ENCODE measurements at places on chromosomes 6 and 20. TPM values are rescaled to one million over a fixed set of nuclear protein-coding genes. Genes with fewer than 3 reads are reported as not detected.

Gene SLC29A1
- 86.3 TPM for total RNA-seq

Gene GABRR1
- total RNA-seq, result not detected

Gene HS3ST5
- not detected for total RNA-seq

Gene CLVS2
- total RNA-seq, result not detected

Gene GOPC
- 20.7 TPM for total RNA-seq

Gene WASF1
- 11.9 TPM for total RNA-seq

Gene MUC21
- not detected for total RNA-seq

Gene SGK2
- total RNA-seq, result 22.4 TPM

Gene IL17F
- not detected for total RNA-seq

Gene BEND6
- 1.5 TPM for total RNA-seq

Gene RBM38
- 6.8 TPM for total RNA-seq

Gene SLC32A1
- total RNA-seq, result not detected
